DMS79 (cell line): ENCODE measurements at places on chromosomes 4 and X.

DNA sequence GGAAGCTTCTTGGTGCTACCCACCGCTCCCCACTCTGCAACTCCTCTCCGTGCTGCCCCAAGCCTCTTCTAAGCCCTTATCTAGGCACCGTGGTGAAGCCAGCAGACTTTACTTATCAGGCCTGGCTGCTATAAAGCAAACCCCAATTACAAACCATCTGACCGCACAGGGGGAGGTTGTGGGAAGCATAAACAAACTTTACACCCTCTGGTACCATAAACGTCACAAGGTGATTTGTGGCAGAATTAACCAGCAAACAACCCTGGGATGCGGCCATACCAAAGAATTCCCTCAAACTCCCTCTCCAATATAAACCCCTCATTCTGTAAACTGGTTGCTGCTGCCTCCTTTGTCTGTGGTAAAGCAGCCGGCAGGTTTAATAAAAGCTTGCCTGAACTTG, 55.2 kb downstream of the MAGEC2 start:
- no peak for DNase-seq

GRCh38 chr4:14225688-14226207, 598.2 kb upstream of the BOD1L1 start:
- DNase-seq: peak; percentile 23

DNA sequence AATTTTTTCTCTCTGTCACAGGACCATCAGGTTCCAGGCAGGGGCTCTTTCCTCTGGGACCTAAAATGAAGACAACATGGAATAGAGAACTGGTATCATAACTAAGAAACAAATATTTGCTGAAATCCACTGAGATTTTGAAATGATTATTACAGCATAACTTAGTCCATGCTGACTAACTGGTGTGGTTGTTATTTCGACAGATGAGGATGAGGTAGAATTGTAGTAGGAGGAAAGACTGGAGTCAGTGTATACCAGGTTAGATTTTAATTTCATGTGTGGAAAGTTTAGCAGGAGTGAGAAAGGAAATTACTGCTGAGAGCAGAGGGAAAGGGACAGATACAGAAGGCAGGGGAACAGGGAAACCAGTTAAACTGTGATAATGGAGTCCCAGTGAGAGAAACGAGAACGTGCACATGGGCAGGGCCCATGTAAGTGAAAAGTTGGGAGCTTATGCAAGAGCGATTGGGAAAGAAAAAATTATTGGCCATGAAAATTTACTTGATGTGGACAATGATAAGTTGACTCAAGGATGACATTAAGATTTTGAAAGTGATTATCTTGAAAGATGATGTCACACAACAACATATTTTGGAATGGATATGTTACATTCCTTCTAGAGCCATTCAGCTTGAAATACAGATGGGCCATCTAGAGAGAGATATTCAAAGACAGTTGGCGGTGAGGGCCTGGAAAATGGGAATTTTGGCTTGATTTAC, 98.7 kb upstream of the DDIT4L start:
- DNase-seq: no peak

DNA sequence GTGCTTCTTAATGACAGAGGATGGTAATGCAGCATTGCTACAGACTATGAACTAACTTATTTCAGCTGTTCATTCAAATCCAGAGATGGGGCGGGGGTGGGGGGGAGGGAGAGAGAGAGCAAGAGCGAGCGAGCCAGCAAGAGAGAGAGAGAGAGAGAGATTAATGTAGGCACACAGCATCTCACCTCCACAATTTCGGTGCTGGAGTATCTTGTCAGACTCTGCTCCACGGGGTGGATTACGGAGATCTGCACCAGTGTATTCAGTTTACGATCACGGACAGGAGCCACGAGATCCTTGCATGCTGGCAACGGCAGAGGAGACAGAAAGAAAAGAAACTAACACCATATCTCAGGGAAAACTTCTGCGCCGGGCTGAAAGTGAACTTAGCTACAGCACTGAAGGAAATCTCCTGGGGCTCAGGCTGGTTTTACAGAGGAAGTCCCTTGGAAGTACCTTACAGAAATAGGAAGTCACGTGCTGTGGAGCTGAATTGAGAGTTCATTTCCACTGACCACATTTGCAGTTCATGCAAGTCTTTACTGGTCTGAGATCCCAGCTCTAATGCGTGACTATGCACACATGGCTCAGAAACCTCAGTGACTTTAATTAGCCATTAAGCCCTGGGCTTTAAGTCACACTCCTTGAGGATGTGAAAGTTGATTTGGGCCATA, 440.9 kb downstream of the INPP4B start:
- DNase-seq: no peak

GRCh38 chr4:48372272-48372671, 30.9 kb downstream of the SLAIN2 start:
- DNase-seq: no peak

- no peak for DNase-seq
These were observed 155.1 kb downstream of the MID1 start for GRCh38 chrX:10465254-10465653.

DNA sequence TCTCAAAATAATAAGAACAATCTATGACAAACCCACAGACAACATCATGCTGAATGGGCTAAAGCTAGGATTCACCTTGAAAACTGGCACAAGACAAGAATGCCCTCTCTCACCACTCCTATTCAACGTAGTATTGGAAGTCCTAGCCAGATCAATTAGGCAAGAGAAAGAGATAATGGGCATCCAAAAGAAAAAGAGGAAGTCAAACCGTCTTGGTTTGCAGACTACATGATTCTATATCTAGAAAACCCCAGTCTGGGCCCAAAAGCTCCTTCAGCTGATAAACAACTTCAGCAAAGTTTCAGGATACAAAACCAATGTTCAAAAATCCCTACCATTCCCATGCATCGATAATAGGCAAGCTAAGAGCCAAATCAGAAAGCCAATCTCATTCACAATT, 59.0 kb downstream of the CHM start:
- DNase-seq: no peak

DNA sequence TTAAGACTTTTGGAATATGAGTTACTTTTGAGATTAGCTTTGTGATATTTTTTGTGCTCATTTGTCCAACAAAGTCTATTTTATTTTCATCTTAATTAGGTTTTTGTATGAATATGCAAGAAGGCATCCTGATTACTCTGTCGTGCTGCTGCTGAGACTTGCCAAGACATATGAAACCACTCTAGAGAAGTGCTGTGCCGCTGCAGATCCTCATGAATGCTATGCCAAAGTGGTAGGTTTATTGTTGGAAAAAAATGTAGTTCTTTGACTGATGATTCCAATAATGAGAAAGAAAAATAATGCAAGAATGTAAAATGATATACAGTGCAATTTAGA, 10.8 kb downstream of the ALB start:
- no peak for DNase-seq

DNA sequence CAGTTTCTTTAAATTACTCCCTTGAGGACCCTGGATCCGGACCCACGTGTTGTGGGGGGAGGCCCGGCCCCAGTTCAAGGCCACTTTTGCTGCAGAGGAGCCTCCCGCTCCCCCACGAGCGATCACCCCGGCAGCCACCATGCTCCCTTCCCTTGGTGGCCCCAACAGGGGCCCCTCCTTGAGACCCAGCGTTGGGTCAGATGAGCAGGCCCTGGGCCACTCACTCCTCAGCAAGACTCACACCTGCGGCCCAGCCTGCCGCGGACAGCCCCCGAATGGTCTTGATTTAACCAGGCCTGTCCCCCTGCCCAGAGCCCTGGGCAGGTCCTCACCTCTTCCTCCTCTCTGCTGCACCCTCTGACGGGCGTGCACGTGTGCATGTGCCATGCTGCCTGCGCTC, 4.3 kb downstream of the CPLX1 start:
- DNase-seq: no peak

DNA sequence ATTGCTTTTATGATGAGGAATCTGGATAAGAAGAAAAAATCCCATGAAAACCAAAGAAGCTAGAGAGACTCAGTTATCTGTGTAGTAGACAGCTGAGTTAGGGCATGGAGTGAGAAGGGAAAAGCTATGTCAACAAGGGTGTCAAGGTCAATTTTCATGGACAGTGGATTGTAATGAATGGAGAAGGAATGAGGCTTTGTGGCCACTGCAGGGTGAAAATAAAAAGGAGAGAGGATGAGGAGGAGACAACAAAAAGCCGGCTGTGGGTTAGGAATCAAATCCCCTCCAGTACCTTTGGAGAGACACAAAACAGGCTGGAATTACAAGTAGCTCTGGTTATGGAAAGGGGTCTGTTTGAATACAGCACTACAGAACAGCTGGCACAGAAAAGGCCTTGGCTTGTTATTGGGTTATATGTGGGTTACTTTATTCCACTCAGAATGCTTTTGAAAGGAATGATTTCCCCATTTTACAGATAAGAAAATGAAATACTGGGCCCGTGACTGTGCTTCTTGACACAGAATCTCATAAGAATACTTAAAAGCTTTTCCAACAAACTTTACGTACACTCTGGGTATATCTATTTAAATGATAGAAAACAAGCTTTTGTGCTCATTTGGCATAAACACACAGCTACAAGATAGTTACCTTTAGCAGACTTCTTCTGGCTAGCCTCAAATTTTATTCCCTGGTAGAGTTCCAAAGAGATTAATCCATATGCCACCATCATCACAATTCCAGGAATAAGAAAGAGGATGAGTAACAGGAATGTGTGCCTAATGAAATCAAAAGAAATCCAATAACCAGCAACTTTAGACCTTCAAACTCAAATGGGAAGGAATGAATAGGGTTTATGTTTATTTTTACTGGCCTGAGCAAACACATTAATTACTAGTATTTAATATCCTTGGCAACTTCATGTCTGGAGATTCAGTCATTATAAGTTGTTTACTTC, 7.5 kb downstream of the CCKAR start:
- DNase-seq: no peak

DNA sequence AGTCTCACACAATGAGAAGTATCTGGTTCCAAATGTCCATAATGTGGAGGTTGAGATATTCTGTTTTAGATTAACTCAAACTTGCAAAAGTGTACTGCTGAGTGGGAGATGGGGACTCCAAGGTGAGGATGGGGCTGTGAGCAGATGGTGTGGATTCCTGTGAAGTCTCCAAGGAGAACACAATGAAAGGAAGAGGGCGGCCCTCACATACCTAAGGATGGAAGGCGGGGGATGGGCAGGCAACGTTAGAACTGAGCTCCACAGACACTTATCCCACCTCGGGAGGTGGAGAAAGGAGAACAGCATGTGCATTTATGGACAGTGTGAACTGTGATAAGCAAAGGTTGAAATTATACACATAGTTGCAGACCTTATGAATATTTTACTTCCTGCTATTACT, 9.9 kb upstream of the SPATA4 start:
- no peak for DNase-seq

DNA sequence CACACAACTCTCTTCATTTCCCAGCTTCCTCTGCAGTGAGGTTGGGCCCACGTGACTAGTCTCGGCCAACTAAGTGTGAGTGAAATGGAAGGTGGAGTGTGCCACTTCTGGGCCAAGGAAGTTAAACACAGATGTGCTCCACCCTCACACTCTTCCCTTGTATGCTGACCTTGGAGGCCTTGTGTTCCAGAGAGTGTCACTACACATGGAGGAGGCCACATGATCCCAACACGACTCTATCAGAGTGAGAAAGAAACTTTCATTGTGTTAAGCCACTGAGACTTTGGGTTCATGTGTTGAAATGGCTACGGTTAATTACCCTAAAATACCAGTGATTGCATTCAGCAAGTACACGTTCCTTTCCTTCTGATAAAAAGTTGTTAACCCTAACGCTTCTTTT, 55.1 kb downstream of the TBC1D9 start:
- no peak for DNase-seq

GRCh38 chr4:38787693-38788092, 4.9 kb upstream of the TLR10 start:
- no peak for DNase-seq

GRCh38 chr4:41143311-41144039, 70.9 kb downstream of the APBB2 start:
- DNase-seq: no peak

DNA sequence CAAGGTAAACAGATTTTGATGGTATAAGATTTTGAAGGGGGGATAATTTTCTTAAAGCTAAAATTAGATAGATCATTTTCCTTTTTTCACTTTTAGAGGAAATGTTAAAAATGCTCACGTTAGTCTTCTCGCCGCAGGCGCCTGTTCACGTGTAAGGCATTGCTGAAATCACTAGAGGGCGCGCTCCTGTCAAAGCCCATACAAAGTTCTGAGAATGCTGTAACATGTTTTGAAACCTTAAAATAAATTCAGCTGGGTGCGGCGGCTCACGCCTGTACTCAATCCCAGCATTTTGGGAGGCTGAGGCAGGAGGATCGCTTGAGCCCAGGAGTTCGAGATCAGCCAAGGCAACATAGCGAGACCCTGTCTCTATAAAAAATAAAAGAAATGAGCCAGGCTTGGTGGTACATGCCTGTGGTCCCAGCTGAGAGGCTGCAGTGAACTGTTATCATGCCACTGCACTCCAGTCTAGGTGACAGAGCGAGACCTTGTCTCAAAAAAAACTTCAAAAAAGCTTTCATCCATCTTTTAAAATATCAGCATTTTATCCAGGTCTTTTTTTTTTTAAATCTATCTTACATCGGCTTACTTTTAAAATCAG, 138.0 kb downstream of the RBMX2 start:
- no peak for DNase-seq

DNA sequence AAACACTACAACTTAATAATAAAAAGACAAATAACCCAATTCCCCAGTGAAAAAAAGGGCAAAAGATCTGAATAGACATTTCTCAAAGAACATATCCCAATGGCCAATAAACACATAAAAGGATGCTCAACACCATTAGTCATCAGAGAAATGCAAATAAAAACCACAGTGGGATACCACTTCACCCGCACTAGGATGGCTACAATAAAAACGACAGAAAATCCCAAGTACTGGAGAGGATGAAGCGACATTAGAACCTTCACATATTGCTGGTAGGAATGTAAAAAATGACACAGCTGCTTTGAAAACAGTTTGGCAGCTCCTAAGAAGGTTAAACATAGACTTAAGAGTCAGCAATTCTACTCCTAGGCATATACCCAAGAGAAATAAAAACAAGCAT, 140.6 kb upstream of the ARX start:
- DNase-seq: no peak

GRCh38 chr4:144985531-144985930, 112.5 kb downstream of the ANAPC10 start:
- no peak for DNase-seq

DNA sequence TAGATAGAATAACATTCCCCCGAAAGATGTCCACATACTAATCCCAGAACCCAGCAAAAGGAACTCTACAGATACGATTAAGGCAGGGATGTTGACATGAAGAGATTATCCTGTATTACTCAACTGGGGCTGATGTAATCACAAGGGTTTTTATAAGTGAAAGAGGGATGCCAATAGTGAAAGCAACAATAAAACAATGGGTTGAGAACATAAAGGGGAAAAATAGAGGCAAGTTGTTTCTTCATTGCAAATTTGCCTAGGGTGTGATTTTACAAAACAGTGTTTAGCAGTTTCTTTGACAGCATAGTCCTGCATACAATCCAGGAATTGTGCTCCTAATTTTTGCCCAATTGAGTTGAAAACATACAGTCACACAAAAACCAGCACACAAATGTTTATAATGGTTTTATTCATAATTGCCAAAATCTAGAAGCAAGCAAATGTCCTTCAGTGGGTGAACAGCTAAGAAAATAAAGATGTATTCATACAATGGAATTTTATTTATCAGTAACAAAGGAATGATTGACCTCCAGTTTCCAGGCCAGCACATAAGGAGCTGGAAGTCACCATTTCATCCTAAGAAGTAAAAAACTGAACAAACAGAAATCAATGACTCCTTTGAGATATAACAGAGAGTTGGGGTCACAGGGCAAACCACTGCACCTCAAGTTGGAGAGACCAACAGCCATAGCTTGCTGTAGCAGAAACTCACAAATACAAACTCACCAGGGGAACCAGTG, 107.2 kb downstream of the CENPC start:
- DNase-seq: no peak
